ENCODE measurements at places on chromosomes 5 and 9.

DNA sequence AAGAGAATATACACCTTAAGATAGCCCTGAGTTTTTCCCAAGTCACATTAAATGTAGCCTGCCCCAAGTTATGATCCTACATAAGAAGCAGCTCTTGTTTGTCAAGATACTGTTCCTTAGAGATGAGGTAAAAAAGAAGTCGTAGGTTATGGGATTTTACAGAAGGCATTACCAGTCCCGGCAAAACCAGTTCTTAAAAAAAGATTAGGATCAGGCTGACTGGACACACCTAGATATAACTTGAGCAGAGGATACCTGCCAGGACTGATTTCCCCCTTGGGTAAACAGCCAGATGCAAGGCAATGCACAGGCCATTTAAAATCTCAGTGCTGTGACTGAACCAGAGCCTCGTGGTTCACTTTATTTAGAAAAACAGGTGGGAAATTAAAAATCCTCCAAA, 14.1 kb upstream of the SEMA5A start:
- no peak for DNase-seq

DNA sequence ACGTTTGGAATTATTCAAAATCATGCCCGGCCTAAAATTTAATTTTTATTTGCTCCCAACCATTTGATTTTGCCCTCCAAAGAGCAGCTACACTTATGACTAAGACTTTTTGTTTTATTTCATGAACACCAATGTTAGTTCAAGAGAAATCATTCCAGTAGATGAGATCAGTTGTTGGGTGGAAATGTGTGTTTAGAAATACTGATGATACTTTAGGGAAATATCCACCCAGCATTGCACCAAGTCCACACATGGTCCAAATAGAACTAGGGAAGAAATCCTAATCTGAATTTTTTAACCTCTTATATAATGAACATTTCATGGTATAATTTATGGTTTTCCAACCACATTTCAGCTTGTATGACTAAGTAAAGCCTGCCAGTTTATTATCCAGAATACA, 28.3 kb upstream of the GOLPH3 start:
- no peak for DNase-seq

DNA sequence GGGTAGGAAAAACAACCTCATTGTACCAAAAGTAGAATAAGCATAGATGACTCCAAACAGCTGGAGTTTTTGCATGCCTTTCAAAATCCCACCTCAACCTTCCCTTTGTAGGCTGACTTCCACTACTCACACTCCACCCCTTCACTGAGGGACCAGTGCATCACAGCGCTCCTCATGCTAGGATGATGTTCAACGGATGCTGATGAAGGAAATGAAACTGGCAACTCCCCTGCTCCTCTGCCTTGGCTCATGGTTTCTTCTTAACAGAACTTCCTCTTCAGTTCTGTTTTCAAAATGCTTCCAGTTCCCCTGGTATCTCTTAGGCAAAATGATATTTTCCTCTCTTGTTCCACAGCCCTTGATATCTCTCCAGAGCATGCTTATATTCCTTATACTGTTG, 29.0 kb downstream of the LIFR start:
- no peak for DNase-seq

DNA sequence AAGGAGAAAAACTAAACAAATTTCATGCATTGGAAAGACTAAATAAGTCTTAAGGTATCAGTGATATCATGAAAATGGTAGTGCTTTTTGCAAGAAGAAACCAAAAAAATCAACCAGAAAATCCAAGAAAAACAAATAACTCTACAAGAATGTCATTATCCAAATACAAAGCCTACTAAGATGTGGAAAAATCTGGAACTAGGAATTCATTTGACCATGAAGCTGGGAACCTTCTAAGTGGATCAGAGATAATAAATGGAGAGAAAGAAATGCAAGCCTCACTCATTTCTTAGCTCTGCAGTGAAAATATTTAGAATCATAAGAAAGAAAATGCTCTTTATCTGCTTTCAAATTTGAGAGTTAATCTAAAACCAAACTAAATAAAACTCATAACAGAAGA, 51.3 kb downstream of the RASEF start:
- DNase-seq, result no peak

DNA sequence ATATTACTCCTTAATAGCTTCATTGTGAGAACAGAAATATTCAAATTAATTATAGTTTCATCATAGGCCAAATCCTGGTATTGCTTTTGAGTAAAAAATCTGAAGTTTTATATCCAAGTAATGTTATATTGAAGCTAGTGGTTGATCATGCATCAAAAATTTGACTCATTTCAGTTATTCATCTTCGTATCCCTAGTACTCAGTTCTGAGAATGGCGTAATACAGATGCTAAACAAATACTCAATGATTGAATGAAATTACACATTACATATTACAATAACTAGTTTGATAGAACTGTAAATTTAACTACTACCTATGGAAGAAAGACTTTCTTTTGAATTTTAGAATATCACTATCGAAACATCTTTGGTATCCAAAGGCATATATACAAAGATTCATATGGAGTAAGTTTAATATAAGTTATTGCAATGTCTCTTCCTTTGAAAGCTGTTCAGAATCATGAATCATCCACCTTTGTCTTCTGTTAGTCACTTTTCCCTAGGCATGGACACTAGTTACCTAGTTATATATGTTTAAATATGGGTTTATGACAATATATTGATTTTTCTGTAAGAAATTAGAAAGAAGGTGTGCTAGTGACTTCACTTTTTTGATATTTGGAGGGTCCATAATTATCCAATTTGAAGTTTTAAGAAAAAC, 5.0 kb upstream of the ZNF462 start:
- no peak for DNase-seq

Measured in stimulated activated CD4-positive, alpha-beta T cell treated with anti-CD3 and anti-CD28 coated beads, Interleukin-4, amount 100 ng/mL, for 1 hour (primary cell).